Putamen (tissue), 1 donor: ENCODE measurements at places on chromosomes 13 and 19.

- DNase-seq: no peak
Observed at GRCh38 chr19:20273951-20274570, 107.0 kb downstream of the ZNF486 start.

DNA sequence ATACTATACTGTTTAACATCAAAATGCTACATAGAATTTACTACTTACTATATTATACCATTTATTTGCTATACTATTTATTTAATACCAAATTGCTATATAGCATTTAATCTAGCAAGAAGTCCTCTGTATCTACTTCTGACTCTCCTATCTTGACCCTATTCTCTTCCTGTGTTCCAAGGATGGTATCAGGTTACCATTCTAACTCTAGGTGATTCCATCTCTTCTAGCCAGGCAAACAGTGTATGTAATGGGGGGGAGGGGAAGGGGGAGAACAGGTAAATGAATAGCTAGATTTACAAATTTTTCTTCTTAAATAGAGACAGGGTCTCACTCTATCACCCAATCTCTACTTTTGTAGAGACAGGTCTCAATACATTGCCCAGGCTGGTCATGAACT is 200.3 kb downstream of the DIAPH3 start:
- no peak for DNase-seq

DNA sequence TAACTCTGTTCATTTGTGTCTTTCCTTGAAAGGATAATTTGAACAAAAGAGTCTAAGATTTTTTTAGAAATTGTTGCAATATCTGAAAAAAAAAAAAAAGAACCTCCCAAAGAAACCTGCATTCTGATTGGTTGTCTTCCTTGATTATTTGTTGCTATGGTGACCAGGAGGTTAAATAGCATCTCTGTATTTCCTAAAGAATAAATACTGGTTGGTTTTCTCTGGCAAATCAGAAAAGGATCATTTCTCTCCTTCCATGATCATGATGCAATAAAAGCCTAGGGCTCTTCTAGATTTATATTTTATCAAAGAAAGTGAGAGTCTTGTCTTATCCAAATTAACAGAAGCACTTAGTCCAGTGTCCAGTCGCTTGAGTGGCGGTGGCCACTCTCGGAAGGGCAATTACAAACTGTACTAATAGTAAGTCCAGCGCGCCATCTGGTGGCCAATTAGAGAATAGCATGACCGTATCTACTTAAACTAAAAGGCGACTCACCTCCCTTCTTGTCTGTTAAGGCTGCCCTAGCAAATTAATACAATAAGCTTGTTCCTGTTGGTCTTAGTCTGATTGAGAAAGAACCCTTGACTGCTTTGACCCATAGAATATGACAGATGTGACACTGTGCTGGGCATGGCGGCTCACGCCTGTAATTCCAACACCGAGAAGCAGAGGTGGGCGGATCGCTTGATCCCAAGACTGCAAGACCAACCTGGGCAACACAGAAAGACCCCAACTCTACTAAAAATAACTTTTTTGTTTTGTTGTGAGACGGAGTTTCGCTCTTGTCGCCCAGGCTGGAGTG is 47.0 kb upstream of the PNMA8B start:
- DNase-seq: peak; percentile 87

GRCh38 chr13:95217920-95218830 is 83.1 kb downstream of the ABCC4 start:
- no peak for DNase-seq

DNA sequence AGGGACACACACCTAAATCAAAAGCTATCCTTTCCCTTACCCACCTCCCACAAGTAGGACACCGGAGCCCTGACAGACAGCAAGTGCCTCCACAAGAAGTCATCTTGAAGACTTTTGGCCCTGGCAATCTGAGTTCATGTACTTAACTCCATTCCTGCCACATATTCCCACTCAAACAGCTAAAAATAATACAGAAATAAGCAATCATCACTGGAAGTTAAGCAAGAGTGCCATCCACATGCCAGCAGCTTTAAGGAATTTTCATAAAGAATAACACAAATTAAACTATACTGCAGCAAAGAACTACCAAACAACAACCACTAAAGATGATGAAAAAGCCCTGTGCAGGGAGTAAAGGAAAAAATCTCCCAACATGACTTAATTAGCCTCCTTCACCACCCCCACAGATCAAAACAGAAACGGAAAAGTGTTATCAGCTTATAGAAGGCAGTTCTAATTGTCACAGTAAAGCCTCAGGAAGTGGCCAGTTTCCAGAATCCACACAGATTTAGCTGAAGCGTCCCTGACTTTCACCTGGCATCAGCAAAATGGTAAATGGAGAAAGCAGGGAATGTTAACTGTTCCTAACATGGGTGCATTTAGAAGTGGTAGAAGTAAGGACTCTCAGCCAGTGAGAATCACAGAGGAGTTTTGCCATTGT is 343.9 kb downstream of the TBC1D4 start:
- no peak for DNase-seq

- no peak for DNase-seq
Observed at GRCh38 chr19:12974301-12975220, 5.2 kb downstream of the DAND5 start.

GRCh38 chr19:51207747-51208146 is 17.1 kb upstream of the CD33 start:
- DNase-seq: no peak

DNA sequence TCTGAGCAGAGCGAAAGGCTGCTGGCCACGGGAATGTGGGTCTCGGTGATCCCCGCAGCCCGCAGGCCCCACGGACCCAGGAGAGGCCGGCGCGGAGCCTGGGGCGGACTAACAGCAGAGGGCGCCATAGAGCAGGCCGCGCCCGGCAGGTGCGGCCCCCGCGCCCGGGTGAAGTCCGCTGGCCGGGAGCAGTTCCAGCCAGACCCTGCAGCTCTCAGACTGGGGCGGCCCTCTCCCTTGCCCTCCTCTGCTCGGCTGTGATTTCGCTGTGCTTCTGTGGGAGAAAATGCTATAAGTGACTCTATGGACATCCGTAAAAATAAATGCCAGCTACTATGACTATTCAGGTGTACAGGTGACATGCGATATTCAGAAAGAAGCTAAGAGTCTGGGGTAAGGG is 37.7 kb downstream of the GSX1 start:
- no peak for DNase-seq

- DNase-seq: no peak
Observed at GRCh38 chr13:48492096-48492440, 40.8 kb downstream of the RCBTB2 start.

DNA sequence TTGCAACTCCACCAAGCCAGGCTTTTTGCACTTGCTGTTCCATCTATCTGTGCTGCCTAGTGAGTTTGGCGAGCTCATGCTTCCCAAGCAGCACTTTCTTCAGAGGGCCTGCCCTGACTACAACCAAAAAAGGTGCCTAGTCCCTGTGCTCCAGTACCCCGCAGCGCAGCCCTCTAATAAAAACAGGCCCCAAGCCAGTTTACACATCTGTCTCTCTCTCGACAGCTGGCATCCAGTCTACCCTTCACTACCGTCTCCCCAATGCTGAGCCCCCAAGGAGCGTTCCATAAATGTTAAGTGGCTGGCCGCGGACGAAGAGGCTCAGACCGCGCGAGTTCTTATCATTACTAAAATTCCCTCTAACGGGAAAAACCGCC is 512 bp downstream of the MED4 start:
- DNase-seq: peak; percentile 2

DNA sequence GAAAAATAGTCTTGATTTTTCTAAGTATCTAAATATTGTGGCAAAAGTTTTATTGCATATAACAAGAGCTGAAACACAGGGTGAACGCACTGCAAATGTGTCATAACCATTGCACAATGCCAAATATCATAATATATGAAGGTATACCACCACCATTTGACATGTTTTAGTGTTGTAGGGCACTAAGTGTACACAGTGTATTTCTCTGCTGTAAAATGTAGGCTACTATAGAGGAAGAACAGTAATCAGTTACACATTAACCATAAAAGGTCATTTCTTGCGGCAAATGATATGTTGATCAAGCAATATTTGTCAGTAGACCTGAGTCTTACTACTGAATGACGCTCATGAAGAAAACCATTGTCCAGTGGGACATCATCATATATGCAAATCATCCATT is 18.3 kb upstream of the KLF5 start:
- DNase-seq: no peak

- no peak for DNase-seq
Observed at GRCh38 chr13:97502706-97503105, 68.7 kb downstream of the RAP2A start.

DNA sequence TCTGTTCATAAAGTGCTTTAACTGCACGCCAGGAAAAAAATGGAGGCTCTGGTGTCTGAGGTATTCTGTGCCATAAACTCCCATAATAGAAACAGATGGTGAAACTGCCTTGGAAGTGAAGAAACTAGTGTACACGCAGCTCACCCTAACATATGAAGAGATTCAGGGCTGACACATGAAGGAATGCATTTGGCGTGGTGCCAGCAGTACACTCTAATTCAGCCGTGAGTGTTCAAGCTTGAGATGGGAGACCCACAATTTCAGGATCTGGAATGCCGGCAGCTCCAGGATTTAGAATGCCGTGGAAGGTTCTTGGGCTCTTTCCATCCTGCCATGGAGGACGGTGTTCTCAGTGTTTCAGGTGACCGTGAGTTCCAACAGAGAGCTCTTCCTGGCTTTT is 478.4 kb downstream of the TSHZ3 start:
- DNase-seq: no peak

- no peak for DNase-seq
Observed at GRCh38 chr19:10805758-10806247, 30.2 kb downstream of the TMED1 start.

DNA sequence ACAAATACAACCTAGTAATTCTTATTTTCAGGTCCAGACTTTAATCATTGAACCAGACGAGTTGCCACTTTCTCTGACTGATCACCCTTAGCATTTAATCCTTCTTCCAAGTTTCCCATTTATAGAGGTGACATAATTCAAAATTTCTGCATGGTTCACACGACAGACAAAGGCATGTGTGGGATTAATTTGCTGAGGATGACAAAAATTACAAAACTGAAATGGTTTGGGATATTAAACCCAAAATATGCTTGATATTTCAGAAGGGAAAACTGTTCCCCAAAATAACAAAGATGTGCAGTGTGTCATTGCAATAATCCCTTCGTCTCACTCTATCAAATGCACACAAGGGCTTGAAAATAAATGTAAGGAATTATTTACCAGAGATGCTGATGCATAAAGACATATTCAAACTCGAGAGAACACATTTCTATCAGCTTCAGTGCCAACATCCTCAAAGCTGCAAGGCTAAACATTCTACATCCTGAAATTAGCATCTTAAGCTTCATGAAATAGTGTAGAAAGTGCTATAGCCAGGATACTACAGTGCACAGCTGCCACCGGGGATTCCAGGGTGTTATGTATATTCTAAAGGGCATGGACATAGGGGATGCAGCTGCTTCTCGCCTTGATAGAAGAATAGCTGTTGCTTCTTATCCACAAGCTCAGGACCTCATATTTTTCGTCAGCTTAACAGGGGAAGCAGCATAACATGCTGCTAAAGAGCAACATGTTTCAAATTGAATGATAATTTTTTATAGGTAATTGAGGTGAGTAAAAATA is 198.7 kb upstream of the SLITRK1 start:
- DNase-seq: no peak

DNA sequence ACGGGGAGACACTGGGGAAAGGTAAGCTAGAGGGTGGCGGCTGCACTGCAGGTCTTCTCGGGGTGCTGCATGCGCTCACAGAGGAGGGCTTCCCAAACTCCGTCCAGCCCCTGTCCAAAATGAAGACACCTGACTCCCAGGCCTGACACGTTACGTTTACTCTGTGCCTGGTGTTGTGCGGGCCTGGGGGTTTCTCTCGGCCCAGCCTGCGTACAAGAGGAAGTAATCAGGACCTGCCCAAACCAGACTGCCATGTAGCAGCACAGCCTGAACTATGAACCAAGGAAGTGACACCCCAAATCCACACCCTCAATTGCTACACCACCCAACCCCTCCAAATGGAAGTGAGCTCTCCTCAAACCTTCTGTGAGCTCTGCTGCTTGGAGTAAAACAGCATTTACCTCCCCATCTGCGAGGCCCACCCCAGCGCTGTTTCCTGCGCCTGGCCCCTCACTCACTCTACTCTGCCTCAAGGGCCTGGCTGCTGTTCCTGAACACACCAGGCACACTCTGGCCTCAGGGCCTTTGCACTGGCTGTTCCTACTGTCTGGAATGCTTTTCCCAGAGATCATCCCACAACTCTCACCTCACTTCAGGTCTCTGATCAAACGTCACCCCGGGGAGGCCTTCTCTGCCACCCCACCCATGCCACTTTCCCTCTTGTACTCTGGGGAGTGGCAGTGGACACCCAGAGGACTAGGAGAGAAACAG is 3.0 kb downstream of the HSPBP1 start:
- no peak for DNase-seq

DNA sequence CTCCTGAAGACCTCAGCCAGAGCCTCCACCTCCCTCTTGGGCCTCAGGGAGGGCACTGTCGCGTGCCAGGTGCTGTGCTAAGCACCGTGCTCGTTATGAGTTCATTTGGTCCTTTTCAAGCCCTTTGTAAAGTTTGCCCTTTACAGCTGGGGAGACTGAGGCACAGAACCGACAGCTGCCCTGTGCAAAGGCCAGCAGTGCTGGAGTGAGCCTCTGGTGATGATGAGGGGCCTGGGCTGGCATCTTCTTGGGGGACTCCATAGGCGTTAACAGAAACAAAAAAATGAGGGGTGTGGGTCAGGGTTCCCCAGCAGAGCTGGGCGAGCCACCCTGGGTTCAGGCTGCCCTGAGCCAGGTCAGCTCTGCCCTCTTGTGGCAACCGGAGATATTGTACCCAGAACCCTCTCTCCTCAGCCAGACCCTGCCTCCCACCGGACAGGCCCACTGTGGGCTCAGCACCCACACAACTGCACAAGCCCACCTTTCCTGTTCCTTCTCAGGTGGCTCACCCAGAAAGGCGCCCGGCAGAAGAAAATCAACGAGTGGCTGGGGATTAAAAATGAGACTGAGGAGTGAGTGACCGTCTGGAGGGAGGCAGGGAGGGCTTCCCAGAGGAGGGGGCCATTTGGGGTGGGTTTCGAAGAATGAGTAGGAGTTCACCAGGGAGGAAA is 5.5 kb upstream of the IFI30 start:
- no peak for DNase-seq

DNA sequence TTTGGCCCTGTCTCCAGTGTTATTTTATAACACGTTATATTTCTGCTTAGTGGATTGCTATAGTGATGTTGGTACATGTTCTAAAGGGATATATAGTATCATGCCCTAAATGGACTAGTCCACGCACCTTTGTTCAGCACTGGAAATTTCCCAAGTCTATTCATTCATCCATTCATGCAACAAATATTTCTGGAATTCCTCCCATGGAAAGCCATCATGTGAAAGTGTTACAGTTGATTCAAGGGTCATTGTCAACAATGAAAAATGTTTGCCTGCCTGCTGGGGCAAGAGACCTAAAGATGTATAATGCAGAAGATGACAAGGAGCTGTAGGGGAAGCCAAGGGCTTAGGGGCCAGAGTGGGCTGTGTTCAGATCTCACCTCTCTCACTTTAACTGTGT is 10.8 kb upstream of the HSPH1 start:
- no peak for DNase-seq
